Activated CD4-positive, alpha-beta T cell treated with anti-CD3 and anti-CD28 coated beads, Interleukin-2, amount 10 ng/mL, durations not matched to agents 7 days and 5 days (primary cell): ENCODE measurements at places on chromosomes 4 and X. TPM values are rescaled to one million over a fixed set of nuclear protein-coding genes. Genes with fewer than 3 reads are reported as not detected.
A peak's percentile ranks its signal among the peaks of the same experiment; 100 is the strongest.

The GSX2 gene
- not detected for total RNA-seq

The UVSSA gene
- total RNA-seq, result 19.1 TPM

The FAM47A gene
- total RNA-seq, result not detected

The TBC1D8B gene
- 0.40 TPM for total RNA-seq

The RNF113A gene
- total RNA-seq, result 30.4 TPM

The SLC10A6 gene
- not detected for total RNA-seq

The MUC7 gene
- not detected for total RNA-seq

The CXCL11 gene
- not detected for total RNA-seq

DNA sequence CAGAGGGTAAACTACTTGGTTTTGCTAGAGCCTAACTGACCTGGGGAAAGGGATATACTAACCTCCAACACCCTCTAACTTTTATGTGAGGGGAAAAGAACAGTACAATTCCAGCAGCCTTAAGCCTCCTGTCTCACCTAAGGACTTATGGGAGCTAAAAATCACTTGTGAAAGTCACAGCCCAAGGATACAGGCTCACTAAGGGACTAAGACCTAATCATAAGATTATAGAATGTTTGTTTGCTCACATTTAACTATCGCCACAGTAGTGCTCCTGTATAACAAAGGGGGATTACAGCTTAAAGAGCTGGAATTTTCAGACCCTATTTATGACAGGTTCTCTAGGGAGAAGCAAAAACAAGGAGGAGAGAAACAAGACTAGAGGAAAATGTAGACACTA is 548.7 kb downstream of the DACH2 start:
- H3K27ac ChIP-seq, result no peak overlapping the region
- no peaks in the 10 kb centered on the region for H3K4me1 ChIP-seq
- no peaks in the 10 kb centered on the region for H3K27me3 ChIP-seq
- no peak overlapping the region for H3K4me3 ChIP-seq
- DNase-seq, result no peak
- H3K36me3 ChIP-seq, result no peaks in the 10 kb centered on the region

DNA sequence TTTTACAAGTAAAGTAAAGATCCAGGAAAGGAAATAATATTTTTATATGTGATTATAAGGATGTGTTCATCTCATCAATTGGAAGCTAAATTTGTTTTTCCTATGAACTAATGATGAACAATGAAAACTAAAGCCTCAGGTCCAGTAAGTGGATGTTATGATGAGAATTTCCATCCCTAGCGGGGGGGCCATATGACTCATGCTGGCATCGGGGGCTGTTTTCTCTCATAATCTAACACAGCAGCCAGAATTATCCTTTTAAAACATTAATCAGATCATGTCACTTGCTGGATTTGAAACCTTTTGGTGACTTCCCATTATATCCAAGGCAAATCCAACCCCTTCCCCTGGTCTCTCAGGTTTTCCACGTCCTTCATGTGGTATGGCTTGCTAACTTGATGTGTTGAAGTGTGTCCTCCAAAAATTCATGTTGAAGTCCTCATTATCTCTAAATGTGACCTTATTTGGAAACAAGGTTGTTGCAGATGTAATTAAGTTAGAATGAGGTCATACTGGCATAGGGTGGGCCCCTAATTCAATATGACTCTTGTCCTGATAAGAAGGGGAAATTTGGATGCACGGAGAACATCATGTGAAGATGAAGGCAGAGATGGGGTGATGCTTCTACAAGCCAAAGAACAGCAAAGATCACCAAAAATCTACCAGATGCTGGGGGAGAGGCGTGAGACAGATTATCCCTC is 96.8 kb downstream of the AKAP4 start:
- no peak for DNase-seq
- H3K27me3 ChIP-seq, result peaks cover 2% of the 10 kb centered on the region
- H3K36me3 ChIP-seq, result no peaks in the 10 kb centered on the region
- H3K4me3 ChIP-seq, result no peak overlapping the region
- H3K27ac ChIP-seq, result no peak overlapping the region
- no peaks in the 10 kb centered on the region for H3K4me1 ChIP-seq

- no peak overlapping the region for H3K27ac ChIP-seq
- H3K36me3 ChIP-seq, result no peaks in the 10 kb centered on the region
- DNase-seq, result no peak
- no peak overlapping the region for H3K4me3 ChIP-seq
- H3K27me3 ChIP-seq, result peaks cover 1% of the 10 kb centered on the region
- H3K4me1 ChIP-seq, result peaks cover 12% of the 10 kb centered on the region
Observed at GRCh38 chrX:104105330-104106262, 6.7 kb upstream of the ZCCHC18 start.

DNA sequence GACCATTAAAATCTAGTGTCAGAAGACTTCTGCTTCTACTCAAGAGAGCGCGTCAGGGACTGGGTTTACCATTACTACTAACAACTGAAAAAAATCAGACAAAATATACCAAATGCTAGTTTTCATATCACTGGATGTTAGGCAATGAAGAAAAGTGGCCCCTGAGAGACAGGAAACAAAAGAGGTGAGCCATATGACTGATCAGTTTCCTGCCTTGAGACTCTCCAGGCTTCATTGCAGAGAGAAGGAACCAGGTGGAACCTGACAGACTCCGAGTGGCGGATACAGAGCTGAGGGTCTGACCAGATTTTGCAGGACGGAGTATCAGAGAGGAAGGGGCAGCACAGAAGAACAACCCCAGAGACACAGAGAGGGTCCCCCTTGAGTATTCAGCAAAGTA is 86.3 kb downstream of the C4orf51 start:
- no peaks in the 10 kb centered on the region for H3K27me3 ChIP-seq
- no peak for DNase-seq
- peaks cover 55% of the 10 kb centered on the region for H3K36me3 ChIP-seq
- no peak overlapping the region for H3K4me3 ChIP-seq

DNA sequence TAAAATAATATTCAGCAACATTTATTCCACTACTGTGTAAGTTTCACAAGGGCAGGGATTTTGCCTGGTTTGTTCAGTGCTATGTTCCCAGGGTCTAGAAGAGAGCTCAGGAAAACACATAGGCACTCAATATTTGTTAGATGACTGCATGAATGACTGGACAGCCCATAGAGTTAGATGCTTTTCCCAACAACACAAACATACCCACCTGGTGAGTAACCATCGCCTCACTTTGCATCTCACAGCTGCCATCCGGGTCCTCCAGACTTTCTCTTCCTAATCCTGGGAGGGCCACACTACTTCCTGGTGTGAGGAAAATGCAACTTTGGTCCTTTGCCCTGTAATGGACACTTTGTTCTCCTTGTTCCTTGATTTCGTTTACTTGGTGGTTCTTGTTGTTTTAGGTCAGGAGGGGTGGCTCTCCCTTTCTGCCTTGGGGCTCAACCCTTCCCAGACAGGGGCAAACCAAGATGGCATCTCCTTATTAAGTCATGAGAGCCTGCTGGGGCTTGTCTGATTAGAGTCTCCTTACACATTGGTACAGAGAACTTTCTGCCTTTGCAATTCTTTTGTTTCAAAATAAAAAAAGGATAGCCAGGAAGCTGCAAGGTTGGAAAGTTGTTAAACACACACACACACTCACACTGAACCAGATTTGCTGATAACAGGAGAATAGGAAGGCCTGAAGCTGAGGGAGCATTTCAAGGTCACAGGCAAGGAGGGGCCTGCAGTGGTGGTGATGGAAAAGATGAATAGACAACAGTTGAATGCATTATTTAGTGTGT is 190.6 kb downstream of the MID1IP1 start:
- no peaks in the 10 kb centered on the region for H3K4me1 ChIP-seq
- no peaks in the 10 kb centered on the region for H3K27me3 ChIP-seq
- H3K4me3 ChIP-seq, result no peak overlapping the region
- no peak overlapping the region for H3K27ac ChIP-seq

GRCh38 chr4:87949961-87950360 is 25.6 kb upstream of the SPP1 start:
- peaks cover 18% of the 10 kb centered on the region for H3K27me3 ChIP-seq
- DNase-seq, result no peak
- no peaks in the 10 kb centered on the region for H3K4me1 ChIP-seq
- H3K27ac ChIP-seq, result no peak overlapping the region

DNA sequence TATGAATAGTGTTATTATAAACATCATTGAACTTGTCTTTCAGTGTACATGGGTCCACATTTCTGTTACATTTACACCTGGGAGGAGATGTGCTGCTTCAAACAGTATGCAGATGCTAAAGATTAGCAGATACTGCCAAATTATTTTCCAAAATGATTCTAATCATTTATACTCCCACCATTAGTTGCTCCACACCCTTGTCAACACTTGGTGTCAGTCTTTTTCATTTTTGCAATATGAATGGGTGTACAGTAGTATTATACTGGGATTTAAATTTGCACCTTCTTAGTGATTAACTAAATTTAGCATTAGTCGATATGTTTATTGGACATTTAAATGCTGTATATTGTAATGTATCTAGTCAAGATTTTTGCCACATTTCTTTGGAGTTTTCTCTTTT is 131.6 kb upstream of the GRID2 start:
- no peaks in the 10 kb centered on the region for H3K27me3 ChIP-seq
- H3K27ac ChIP-seq, result no peak overlapping the region
- H3K4me1 ChIP-seq, result no peaks in the 10 kb centered on the region
- H3K36me3 ChIP-seq, result no peaks in the 10 kb centered on the region
- no peak overlapping the region for H3K4me3 ChIP-seq

DNA sequence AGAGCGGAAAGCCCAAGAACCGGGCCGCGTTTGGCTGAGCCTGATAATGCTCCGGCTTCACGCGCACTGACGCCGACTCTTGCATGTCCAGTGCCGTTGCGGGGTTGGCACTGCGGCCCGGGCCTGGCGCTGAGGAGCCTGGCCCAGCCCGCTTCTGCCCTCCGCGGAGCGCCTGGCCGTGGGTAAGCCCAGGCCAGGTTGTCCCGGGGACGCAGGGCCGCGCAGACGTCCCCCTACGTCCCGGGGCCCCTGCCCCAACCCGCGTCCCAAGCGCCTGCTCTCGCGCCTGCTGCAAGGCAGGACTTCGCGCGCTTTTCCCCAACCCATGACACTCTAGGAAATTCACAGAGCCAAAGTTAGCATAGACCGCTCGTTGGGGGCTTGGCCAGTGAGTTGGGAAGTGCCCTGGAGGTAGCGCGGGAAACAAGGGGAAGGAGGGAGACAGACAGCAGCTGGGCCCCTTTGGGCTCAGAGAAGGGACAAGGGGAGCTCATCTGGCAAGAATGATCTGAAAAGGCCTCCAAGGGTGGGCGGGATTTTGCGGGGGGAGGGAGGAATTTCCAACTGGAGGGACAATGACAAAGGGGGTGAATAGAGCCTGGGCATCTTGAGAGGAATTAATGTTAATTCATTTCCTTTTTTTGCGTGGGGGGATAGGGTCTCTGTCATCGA is 665 bp upstream of the LRPAP1 start:
- H3K4me3 ChIP-seq, result peak overlapping the region; percentile 99
- peaks cover 4% of the 10 kb centered on the region for H3K36me3 ChIP-seq
- H3K27ac ChIP-seq, result no peak overlapping the region

DNA sequence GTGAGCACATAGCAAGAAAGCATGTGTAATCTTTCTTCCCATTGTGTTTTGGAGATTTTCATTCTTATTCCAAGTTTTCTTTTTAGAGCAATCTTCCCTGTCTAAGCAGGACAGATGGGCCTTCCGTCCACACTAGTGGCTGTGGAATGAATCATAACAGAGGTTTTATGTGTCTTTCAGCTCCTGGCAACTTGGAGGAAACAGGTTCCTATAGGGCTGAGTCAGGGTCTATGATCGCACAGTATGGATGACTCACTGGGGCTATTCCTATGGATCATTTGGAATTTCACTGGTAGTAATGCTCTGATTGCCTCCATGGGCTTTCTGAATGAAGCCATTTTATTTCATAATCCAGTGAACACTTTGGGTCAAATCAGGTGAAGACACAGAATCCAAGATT is 51.8 kb upstream of the CBLL2 start:
- no peak overlapping the region for H3K27ac ChIP-seq
- H3K4me3 ChIP-seq, result no peak overlapping the region
- H3K36me3 ChIP-seq, result no peaks in the 10 kb centered on the region

GRCh38 chrX:154549766-154550165 is 2.3 kb downstream of the IKBKG start:
- DNase-seq, result no peak
- H3K36me3 ChIP-seq, result peaks cover 28% of the 10 kb centered on the region
- H3K4me3 ChIP-seq, result peak overlapping the region; percentile 57
- H3K4me1 ChIP-seq, result peaks cover 39% of the 10 kb centered on the region

DNA sequence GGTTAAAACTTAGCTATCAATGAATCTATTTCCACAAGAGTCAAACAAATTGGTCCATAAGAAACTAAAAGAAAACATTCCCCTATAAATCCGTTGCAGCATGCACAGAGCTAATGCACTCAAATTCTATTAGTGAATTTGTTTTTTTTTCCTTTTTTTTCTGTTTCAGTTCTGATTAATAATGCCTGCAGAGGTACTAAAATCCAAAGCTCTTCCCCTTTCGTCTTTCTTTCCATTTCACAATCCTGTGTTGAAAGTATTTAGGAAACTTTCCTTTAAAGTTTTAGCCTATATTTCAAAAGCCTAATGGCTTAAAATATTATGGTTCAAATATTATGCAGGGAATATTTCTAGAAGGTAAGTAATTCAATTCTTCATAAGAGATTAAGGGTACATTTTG is 45.9 kb upstream of the VEGFD start:
- no peak overlapping the region for H3K4me3 ChIP-seq
- peaks cover 17% of the 10 kb centered on the region for H3K27me3 ChIP-seq

DNA sequence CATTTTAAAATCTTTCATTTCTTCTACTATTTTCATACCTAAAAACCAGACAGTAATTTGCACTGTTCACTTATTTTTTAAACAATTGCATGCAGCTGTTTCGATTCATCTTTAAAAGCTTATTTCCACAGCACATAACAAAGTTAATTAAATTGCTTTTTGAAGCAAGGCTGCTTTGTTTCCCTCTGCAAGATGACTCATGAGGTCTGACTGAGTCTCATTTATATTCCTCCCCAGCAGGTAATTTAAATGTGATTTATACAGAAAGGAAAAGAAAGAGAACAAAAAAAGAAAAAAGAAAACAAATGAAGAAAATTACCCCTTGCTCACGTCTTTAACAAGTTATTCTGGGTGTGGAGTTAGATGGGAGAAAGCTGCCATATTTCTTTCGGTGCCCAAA is 22.8 kb downstream of the VMA21 start:
- H3K4me3 ChIP-seq, result no peak overlapping the region
- H3K4me1 ChIP-seq, result no peaks in the 10 kb centered on the region
- no peaks in the 10 kb centered on the region for H3K27me3 ChIP-seq
- no peaks in the 10 kb centered on the region for H3K36me3 ChIP-seq
- no peak for DNase-seq
- no peak overlapping the region for H3K27ac ChIP-seq

DNA sequence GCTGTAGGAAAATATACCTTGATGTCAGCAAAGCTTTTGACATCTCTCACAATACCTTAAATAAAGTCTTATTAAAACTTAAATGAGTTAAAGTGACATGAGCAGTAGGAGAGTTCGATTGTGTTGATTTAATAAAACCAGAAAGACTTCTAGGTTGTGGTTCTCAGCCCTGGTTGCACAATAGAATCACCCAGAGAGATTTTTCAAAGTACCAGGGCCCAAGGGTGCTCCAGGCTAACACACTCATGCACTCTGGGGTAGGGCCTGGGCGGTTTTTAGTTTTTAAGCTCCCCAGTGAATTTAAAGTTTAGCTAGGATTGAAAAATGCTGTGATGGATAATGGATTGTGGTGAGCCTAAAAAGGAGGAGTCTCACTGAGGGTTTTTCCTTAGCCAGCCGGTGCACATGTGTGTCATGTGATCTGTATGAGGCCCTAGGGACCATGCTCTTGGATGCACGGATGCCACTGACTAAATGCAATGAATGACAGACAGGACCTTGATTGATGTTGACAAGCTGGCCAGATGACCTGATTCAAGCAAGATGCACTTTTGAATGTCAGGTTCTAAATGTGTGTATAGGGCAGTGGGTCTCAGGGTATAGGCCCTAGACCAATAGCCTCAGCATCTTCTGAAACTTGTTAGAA is 185.0 kb downstream of the PTTG2 start:
- no peak for DNase-seq
- H3K36me3 ChIP-seq, result peaks cover 25% of the 10 kb centered on the region
- H3K27me3 ChIP-seq, result no peaks in the 10 kb centered on the region
- H3K4me3 ChIP-seq, result no peak overlapping the region
- no peaks in the 10 kb centered on the region for H3K4me1 ChIP-seq
- no peak overlapping the region for H3K27ac ChIP-seq
